Naive thymus-derived CD8-positive, alpha-beta T cell (primary cell): ENCODE measurements at places on chromosomes 2 and 18. TPM values are rescaled to one million over a fixed set of nuclear protein-coding genes. Genes with fewer than 3 reads are reported as not detected.

MTA3 gene
- 36.7 TPM for total RNA-seq

RFTN2 gene
- 0.47 TPM for total RNA-seq

GPR45 gene
- not detected for total RNA-seq

DSC3 gene
- not detected for total RNA-seq

CYP26B1 gene
- total RNA-seq = not detected

SLC9A4 gene
- not detected for total RNA-seq

MEP1B gene
- total RNA-seq = 0.30 TPM

PLGLB2 gene
- total RNA-seq = 5.7 TPM

SAG gene
- not detected for total RNA-seq

PLA2R1 gene
- total RNA-seq = not detected

ANKRD29 gene
- not detected for total RNA-seq

OTX1 gene
- total RNA-seq = not detected

MCFD2 gene
- 42.4 TPM for total RNA-seq

ZSWIM2 gene
- total RNA-seq = not detected

MITD1 gene
- 63.4 TPM for total RNA-seq

AFF3 gene
- total RNA-seq = 10.1 TPM

ADCY3 gene
- total RNA-seq = 10.5 TPM

ALPI gene
- not detected for total RNA-seq

RAB27B gene
- 0.05 TPM for total RNA-seq

AQP12B gene
- total RNA-seq = not detected

PAX8 gene
- 1.6 TPM for total RNA-seq

KIF1A gene
- total RNA-seq = not detected

CRYGD gene
- not detected for total RNA-seq

LINC00305 gene
- total RNA-seq = not detected

MC2R gene
- total RNA-seq = not detected

SCN9A gene
- total RNA-seq = not detected

HEATR5B gene
- 40.2 TPM for total RNA-seq
